Stimulated activated naive CD8-positive, alpha-beta T cell treated with anti-CD3 and anti-CD28 coated beads, Interleukin-15, Interleukin-2, amounts not matched to agents 100 U/mL and 50 U/mL, for 24 hours (primary cell): ENCODE measurements at places on chromosomes 16 and 17.

- no peak for DNase-seq
These were observed 236.3 kb upstream of the N4BP1 start for GRCh38 chr16:48846277-48846676.

- no peak for DNase-seq
These were observed 5.8 kb upstream of the FN3KRP start for GRCh38 chr17:82710499-82711232.

DNA sequence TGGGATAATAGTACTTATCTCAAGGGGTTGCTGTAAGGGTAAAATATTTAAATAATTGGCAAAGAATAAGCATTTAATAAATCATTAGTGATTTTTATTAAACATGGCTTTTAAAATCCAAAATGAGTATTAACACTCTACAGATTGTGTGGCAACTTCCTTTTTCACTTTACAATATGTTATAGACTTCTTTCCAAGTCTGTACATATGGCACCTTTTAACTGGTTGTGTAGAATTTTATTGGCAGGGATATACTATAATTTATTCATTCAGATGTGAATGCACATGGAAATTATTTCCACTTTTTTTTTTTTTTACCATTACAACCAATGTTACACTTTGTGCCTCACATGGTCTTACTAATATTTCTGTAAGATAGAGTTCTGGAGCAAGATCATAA, 15.7 kb upstream of the NLRP1 start:
- no peak for DNase-seq

DNA sequence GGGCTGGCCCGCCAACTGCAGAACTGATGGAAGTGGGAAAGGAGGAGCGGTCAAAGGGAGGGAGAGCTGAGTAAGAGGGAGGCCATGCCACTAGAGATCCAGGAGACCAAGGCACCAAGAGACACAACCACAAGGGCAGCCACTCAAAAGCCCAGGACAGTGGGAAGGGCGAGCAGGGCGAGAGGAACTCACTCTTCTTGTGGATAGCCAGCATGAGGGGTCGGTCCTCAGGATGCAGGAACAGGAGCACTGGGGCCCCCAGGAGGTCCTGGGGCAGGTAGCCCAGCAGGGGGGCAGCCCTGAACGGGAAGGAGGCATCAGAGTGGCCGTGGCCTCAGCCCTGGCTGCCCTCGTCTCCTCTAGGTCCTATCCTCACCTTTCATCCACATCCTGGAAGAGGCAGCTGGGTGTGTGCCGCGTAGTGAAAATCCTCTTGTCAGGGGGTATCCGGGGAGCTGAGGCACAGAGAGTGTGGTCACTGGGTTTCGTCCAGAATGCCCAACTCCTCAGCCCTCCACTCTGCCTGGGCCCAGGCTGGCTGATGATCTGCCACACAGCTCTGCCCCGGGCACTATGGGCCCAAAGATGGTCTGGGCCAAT, 4.3 kb downstream of the PER1 start:
- no peak for DNase-seq

DNA sequence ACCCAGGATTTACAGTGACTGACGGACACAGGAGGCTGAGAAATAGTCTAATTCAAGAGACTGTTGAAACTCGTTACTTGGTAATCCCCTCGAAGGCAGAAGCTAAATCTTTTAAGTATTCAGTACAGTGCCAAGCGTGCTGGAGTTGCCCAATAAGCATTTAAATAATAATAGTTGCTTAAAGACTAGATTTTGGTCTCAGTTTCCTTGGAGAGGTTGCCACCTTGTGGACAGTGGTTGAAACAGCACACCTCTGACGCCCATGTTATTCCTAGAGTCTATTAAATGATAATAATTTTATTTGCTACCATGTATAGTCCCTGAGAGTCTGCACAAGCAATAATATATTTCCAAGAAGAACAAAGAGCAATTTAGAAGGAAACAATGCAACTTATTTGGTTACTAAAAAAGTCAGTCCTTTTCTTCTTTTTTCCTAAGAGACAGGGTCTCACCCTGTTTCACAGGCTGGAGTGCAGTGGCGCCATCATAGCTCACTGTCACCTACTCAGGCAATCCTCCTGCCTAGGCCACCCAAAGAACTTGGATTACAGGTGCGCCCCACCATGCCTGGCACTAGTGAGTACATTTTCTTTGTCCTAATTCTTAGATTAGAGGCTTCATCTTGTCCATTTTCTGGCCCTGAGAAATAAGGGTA, 138.0 kb upstream of the NUDT7 start:
- DNase-seq: peak; percentile 24

DNA sequence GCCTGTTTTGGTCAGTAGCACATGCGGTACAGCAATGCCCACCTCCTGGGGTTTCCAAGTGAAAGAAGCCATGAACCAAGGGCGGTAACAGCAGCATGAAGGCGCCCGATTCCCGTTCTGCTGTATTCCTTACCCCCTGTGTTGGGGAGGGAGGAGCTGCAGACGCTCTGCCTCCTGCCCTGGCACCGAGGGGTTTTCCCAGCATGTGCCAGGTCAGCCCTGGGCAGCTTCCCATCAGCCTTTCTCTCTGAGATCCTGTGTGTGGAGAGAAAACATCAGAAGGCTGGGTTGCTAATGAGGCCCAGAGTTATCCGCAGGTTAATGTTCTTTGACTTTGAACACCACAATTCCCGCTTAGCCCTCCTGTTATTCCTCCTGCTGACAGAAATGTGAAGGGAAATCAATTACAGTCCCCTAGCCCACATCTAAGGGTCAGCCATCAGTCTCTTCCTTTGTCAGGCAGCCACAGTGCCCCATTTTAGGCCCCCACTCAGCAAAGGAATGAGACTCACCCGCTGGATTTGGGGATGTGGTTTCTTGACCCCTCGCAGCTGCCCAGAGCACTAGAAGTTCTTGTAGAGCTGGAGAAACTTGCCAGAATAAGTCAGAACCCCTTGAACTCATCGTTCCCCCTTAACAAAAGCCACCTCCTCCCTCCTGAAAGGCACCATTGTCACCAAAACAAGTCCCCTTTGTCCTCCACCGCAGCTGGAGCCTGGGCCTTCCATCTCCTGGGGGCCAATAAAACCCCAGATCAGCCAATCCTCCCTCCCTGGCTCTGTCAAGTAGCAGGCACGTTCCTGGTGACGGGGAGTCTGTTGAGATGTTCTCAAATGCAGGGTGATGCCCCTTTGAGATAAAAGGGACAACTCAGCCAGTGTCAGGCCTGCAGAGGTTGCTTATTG, 168.5 kb downstream of the KATNIP start:
- DNase-seq: no peak

GRCh38 chr16:67192781-67193361, 916 bp downstream of the E2F4 start:
- DNase-seq: no peak
